Activated CD4-positive, alpha-beta T cell treated with anti-CD3 and anti-CD28 coated beads, Interleukin-2, amount 10 ng/mL, durations not matched to agents 24 days and 14 days (primary cell): ENCODE measurements at places on chromosomes 12 and 14.

GRCh38 chr12:3202096-3202495 lies 124.9 kb downstream of the TSPAN9 start:
- no peak for DNase-seq

- no peak for DNase-seq
Measured at GRCh38 chr12:45477526-45477925, 252.0 kb upstream of the ARID2 start.

GRCh38 chr12:67590149-67590790 lies 58.3 kb upstream of the DYRK2 start:
- peak; percentile 75 for DNase-seq

DNA sequence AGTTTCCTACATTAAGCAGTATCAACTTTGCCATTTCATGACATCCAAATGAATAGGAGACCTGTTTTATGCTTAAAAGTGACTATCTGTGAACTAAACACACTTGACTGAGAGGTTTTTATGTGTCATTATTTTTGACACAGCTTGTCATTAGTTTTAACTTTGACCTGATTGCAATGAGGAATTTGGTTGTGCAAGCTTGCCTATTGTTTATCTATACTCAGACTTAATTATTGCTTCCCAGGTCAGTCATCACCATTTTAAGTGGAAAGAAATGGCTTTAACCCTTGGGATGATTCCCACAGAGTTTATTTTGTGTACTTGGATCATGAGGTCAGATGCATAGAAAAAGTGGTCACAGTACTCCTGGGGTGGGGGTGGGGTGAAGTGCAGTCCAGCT lies 171.0 kb upstream of the PRICKLE1 start:
- DNase-seq, result no peak

- no peak for DNase-seq
Measured at GRCh38 chr14:28999656-29000055, 233.1 kb downstream of the FOXG1 start.

DNA sequence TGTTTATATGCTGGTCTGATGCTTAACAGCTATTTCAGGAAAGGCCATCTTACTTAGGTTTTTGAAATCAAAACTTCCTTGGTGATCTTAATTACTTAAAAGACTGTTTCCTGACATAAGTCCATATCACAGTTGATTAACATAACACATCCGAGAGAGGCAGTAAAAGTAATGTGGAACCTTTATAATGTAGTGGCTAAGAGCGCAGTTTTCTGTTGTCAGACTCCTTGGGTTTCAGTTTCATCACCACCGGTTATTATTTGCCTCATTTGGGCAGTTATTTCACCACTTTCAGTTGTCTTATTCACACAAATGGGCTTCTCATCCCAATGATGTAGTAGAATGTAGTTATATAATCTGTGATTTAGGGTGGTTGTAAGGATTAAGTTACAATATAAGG lies 30.9 kb downstream of the TBC1D15 start:
- DNase-seq, result no peak

GRCh38 chr14:37591941-37592481 lies 3.0 kb downstream of the FOXA1 start:
- no peak for DNase-seq

DNA sequence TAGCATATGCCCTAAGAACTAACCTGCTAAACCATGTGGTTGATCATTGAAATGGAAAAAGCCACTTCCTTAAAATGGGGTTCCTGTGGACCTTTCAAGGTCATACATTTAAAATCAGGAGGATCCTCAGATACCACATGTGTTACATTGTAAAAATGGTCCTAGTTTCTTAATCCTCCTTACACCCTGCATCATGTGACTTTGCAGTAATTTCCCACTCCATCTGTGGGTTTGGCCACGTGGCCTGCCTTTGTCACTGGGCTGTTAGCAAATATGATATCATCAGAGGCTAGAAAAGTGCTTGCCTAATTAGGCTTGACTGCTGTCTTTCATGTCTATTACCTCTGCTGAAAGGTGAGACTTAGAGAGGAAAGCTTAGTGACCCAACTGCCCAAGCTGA lies 70.7 kb downstream of the CMKLR1 start:
- no peak for DNase-seq

DNA sequence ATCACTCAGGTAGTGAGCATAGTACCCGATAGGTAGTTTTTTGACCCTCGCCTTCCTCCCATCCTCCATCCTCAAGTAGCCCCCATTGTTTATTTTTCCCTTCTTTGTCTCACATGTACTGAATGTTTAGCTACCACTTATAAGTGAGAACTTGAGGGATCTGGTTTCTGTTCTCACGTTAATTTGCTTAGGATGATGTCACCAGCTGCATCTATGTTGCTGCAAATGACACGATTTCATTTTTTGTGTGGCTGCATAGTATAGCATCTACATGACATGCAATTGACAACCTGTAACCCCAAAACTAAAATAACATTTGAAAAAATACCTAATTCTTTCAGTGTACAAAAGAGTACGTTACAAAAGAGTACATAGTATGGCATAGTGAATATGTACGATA lies 254.0 kb upstream of the NOVA1 start:
- no peak for DNase-seq

DNA sequence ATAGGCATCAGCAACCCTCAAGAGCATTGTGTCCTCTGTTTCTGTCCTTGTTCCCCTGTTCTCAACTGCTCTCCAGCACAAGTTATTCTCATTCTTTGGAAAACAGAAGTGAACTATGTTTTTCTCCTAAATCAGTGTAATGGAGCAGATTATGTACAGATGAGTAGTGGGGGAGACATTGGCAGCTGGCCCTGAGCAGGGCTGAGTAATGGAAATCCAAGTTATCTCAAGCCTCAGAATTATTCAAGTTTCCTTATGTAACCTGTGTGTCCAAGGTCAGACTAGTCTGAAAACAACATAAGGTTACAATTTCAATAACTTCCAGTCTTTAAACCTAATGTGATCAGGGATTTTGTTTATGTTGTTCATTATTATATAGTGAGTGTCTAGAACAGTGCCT lies 116.1 kb upstream of the FUT8 start:
- DNase-seq, result no peak

DNA sequence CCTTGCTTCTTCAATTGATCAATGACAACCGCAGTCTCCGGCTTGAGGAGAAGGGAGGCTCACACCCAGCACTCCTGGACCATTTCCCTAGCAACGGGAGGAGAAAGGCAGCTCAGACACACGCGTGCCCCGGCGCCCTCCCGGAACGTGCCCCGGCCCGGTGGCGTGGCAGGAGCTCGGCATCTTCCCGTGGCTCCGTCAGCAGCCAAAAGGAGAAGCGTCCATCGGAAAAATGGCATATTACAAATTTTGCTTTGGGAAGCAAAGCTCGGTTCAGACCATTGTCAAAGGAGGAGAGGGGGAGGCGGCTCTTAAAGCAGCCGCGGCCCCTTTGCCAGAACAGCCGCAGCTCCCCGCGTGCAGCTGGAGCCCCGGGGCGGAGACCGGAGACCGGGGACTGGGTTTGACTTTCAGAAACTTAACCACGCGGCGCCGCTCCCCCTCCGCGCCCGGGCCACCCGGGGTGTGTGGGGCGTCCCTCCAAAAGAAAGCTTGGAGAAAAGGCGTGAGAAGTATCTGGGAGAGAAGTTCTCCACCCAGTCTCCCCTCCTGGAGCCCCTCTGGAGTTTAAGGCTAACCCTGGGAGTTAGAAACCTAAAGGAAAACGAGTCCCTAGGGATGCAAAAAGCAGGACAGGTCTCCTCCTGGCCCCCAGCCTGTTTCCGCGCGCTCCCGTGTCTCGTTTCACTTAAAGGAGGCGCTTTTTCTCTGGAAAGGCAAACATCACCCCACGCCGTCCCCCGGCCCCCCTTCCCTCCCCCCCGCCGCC lies 545 bp downstream of the PPFIA2 start:
- DNase-seq, result peak; percentile 61

GRCh38 chr12:120500581-120500980 lies 4.7 kb downstream of the DYNLL1 start:
- no peak for DNase-seq

DNA sequence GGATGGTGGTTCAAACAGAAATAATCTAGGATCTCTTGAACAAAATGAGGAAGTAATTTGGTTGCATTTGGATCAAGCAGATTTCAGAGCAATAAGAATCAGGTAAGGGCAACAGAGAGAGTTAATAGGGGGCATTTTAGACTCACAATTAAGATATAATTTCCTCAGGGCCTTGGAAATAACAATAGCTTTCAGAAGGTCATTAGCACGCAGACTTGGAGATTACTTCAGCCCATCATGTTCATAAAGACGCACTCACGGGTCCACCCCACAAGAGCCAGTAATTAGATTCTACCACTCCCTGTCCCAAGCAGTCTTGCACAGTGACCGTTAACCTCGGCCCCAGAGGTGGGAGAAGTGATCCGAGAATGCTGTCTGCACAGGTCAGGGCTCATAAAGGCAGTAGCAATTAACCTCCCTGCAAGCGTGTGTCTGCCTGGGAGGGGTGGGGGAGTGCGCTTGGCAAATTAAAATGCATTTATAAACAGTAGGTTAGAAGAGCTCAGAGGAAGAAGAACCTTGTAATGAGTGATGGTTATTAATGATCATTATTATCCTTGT lies 125.7 kb upstream of the CCDC196 start:
- no peak for DNase-seq

GRCh38 chr12:87943762-87944161 lies 85.4 kb downstream of the C12orf50 start:
- DNase-seq, result no peak

DNA sequence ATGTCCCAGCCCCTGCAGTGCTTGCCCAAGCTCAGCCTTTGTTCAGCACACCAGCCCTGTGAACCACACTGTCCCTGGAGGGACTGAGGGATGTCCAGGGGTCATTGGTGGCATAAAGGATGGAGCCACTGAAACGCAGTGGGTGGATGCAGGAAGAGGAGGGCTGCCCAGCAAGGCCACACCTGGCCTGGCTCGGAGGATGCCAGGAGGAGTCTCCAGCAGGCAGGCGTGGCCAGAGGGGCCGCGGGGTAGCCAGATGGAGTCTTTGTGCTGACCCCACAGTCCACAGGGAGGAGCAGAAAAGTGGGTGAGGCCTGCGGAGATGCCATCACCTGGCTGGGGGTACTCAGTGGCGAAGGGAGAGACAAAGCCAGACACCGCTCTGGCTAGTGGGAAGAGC lies 108.5 kb upstream of the C14orf180 start:
- DNase-seq, result no peak

- no peak for DNase-seq
Measured at GRCh38 chr14:68684466-68685418, 108.1 kb downstream of the ZFP36L1 start.

GRCh38 chr12:122527478-122527944 lies 462 bp downstream of the KNTC1 start:
- DNase-seq, result peak; percentile 84

GRCh38 chr14:105859717-105860614 lies 333.6 kb downstream of the TMEM121 start:
- peak; percentile 82 for DNase-seq

DNA sequence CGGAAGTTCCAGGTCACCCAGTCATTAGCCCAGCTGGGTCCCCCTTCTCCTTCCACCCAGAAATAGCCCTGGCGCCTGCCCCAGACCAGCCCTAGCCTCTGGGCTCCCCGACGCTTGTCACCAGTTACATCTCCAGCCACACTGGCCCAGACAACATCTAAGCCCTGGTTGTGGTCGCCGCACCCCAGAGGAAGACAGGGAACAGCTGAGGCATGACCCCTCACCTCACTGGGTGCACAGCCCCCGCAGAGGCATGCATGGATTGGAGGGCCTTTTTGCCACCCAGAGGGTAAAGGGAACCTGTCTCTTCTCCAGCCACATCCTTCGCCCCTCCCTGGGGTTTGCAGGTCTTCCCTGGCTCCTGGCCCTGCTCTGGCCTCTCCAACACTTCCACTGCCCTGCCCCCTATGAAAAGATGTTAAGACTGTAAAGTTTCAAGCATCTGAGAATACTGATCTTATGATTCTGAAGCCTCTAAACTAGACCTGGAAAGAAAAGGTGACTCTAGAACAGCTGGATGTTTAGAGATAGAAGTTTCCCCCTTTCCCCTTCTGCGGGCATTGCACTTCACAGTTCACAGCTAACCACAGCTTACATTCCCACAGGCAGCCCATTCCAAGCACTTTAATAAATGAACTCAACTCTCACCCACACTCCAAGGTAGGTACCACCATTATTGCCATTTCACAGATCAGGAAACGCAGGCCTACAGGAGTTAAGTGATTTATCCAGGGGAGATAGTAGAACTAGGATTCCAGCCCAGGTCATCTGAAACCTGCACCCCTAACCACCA lies 14.7 kb downstream of the TMEM119 start:
- no peak for DNase-seq

DNA sequence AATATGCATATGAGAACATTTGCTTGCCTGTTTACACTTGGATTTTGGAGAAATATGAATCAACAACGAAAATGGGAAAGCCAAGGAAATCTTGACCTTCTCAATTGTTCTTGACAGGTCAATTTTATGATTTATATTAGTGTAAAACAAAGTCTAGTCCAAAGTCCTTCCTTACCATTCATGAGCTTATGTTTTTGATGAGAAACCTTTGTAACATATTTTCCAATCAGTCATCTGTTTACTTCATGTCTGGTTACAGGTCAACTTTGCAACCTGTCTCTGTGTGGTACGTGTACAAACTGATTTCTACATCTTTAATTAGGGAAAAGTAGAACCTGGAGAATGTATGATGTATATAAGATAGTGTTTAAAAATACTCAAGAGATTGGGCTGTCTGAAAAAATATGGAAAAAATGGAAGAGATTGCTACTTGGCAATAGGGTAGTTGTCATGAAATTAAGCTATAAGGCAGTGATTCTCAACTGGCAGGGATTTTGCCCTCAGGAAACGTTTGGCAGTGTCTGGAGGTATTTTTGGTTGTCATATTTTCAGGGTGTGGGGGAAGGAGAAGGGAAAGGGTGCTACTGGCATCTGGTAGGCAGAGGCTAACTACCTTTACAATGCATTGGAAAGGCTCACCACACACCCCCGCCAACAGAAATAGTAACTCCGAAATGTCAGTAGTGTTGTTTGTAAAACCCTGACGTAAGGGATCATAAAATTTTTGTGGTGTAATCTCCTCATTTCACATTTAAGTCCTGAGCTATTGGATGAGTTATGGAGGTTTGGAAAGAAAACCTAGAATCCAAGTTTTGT lies 110.4 kb upstream of the PTPRB start:
- DNase-seq, result no peak

DNA sequence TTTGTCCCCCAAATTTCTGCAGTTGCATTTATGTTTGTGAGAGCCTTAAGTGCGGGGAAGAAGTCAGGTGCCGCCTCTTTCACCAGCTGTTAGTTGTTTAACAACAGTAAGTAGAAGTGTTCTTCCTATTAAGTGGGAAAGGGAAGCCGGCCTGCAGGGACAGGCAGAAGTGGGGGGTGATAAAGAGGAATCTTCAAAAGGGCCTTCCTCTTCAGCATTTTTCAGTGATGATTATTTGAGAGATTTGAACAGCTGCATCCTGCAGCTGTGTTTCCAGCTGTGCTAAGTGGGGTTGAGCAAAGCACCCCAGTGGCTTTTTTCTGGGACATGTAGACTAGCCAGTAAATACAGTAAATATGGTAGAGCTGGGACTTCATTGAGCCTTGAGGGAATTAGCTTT lies 32.1 kb upstream of the SLC38A1 start:
- no peak for DNase-seq

- DNase-seq, result no peak
Measured at GRCh38 chr12:53480491-53481442, 18.5 kb downstream of the MAP3K12 start.
